Anterior cingulate cortex (tissue), 58 donors: ENCODE measurements at places on chromosomes 1 and 21.

GRCh38 chr1:226646026-226646869 lies 92.8 kb downstream of the ITPKB start:
- no peak for DNase-seq

GRCh38 chr1:5891137-5891536 lies 101.1 kb downstream of the NPHP4 start:
- no peak for DNase-seq

DNA sequence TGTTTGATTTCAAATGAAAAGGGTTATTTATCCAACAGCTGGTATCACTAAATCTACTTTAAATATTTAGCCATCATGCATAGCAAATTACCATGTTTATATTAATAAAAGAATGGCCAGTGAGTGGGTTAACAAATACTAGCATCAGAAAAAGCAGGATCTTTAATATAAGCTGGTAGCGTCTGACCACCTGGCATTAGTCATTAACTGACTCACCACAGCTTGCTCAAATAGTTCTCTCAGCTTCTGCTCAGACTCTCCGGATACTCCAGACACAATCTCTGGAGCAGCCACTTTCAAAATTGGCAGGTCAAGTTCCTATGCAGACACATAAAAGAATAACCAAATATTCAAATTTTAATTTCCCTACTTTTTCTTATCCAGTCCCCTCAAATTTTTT lies 29.6 kb downstream of the NVL start:
- no peak for DNase-seq

- DNase-seq, result no peak
These were observed 6.5 kb downstream of the KCNN3 start for GRCh38 chr1:154863315-154864174.

DNA sequence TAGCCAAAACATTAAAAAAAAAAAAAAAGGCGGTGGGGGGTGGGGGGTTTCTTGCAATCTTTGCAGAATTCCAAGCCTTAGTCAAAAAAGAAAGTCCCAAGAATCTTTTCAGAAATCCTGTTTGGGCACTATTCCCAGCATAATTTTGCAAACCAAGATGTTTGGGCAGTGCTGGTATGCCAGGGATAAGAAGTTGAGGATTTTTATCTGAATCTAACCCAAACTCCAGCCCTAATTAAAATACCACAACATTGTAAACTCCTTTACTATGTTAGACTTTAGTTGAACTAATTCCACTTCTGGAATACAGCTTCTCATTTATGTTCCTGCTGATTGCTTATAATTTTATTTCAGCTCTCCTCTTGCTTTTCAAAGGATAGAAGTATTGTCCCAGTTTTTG lies 504.1 kb upstream of the ADGRL2 start:
- no peak for DNase-seq

- DNase-seq, result no peak
These were observed 95.9 kb upstream of the SGIP1 start for GRCh38 chr1:66438062-66438461.

GRCh38 chr1:63262459-63262770 lies 60.0 kb upstream of the FOXD3 start:
- no peak for DNase-seq

DNA sequence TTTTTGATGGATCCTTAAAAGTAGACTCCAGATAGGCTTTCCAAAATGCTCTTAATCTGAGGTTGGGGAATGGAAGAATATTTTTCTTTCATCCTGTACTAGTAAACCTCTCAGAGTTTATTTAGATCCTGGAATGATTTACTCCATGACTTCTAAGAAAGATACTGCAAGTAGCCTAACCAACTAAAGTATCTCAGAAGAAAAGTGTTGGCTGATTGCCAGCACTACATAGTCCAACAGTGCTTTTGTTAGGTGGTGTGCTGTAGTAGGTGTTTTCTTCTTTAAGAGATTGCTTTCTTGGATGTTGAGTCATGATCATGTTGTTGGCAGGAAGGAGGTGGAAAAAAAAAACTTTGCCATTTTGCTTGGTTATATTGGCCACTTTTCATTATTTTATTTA lies 119.8 kb downstream of the OSBPL9 start:
- no peak for DNase-seq

DNA sequence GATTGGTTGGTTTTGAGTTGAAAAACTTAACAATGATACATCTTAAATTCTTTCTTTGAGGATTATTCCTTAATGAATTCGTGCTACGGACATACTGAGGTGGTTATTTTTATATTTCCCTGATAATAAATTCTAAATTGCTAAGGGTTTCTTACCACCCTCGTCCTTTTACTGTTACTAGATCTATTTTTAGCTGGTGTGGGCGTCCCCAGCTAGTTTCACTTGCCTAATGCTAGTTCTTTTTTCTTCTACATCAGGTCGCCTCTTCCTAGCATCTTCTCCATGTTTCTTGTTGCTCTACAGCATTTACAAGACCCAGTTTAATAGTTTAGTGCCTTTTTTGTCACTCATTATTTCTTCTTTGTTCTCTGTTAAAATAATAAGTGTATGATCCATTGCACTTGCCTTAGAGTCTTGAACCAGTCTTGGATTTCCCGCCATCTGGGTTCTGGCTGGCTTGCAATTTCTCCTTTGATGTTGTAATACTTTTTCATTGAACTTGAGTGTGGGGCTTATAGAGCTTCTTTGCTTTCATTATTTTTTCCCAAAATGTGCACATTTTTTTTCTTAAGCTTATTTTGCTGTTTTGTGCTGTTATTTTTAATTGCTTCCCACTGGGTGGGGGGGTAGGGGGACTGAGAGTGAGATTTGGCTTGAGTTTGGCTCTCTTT lies 677 bp upstream of the HSD11B1 start:
- no peak for DNase-seq

DNA sequence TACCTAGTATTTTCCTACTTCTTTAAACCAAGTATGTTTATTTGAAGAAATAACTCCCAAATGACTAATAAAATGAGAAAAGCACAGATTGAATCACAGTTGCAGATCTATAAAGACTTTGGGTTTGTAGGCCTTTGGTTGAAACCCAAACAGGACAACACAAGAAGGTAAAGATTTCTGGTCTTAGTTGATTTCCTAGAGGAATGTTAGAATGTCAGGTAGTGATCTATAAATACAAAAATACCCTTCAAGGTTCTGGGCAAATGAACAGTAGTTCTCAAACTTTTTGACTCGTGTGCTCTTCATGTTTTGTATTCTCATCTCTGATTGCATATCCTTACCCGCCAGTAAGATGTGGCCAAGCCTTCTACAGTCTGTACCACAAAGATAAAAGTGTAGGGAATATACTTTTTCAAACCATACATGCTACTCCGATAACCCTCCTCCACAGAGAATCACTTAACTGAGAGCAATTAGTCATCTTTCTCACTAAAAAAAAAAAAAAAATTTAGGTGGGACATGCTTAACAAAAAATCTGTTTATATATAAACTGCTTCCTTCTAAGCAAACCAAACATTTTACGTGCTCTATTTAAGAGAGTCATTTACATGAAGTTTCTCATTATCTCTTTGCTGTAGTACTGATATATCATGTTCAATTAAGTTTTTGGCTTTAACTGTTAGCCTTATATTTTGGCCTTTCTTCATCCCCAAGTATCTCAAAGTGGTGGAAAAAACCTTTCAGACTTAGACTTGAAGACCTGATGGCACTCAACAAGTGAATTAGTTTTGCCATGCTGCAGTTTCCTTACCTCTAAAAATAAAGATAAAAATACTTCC lies 36.0 kb downstream of the CNIH4 start:
- no peak for DNase-seq

- DNase-seq, result no peak
These were observed 19.5 kb downstream of the USP24 start for GRCh38 chr1:55195521-55196233.

- peak; percentile 45 for DNase-seq
These were observed 51.9 kb downstream of the LRRN2 start for GRCh38 chr1:204633665-204634064.

DNA sequence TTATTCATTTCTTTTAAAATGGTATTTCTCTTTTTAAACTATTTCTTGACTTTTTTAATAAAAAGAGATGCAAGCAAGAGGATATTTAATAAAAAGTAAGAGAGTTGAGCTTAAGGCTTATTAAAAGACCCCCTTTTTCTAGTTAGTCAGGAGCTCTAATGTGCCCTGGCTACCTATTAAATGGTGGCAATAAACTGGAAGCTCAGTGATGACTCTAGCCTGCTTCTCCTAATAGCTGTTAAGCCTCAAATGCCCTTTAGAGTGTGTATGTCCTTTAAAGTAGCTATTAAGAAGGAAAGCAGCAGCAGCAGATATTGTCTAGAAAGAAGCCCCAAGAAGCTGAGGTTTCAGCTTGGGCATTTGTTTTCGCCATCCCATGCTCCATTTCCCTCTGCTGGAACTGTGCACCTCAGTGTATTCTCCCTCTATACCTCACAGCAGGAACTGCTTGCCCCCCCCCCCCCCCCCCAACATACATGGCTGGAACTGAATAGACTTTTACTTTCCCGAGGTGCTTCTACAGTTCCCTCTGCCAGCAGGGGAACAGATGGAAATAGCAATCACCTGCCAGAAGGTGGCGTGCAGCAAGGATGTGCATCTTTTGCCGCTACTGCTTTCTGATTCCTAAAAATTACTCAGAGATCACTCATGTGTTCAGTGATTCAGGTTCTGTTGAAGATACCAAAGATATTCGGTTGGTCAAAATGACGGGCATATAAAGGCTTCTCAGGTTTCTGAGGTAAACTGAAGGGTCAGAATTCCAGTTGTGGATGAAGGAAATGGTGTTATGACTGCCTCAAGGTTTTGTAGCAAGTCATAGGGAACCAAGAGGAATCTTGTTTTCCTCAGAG lies 2.5 kb downstream of the RGS4 start:
- DNase-seq, result no peak

GRCh38 chr1:15386164-15386749 lies 23.4 kb upstream of the EFHD2 start:
- peak; percentile 51 for DNase-seq

- no peak for DNase-seq
These were observed 29.4 kb downstream of the MIER1 start for GRCh38 chr1:66954208-66954607.

DNA sequence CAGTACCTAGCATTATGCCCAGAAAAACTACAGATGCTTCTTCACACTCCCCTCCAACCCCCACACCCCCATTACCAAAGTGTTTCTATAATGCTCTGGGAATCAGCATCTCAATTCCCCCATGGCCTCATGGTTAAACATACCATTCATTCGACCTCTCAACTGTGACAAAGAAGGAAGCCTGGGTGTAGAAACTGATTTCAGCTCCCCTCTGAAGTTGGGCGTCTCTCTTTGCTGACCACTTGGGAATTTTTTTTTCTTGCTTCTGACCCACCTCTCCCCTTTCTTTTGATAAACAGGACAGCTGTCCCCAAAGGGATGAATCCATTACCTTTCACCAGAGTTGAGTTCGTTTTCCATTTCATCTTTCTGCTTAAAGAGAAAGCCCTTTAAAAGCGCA lies 116.4 kb upstream of the HOOK1 start:
- DNase-seq, result no peak

DNA sequence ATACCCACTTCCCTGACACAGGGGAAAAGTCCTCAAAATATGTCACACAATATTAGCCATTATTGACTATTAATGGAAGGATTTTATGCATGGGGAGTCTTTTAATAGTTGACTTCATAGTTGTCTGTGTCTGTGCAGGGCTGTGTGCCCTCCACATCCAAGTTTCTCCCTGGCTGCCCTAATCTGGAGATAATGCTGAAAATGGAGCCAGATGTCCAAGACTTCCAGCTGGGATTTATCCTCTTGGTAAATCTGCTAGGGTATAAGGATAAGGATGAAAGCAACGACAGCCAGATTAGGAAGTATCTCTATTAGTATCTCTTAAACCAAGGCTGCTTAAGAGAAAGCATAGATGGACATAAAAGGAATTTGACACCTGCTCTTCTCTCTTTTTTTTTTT lies 42.1 kb downstream of the CDK18 start:
- no peak for DNase-seq

- DNase-seq, result no peak
These were observed 27.7 kb upstream of the LY9 start for GRCh38 chr1:160768295-160768657.

DNA sequence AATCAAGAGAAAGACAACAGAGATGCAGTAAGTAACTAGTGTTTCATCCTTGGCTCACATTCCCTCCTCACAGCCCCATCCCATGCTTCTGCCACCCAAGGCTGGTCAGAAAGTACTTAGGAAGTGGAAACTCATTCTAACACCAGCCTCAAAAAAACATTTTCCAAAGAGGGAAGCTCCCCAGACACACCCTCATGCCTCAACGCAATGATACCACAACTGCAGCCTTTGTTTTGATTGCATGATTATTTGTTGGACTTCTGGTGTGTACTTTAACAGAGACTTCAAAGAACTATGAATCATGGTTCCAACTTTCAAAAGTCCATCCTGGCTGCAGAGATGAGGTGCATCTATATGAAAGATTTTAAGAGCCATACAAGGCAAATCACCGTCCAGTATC lies 45.2 kb upstream of the KCNA3 start:
- no peak for DNase-seq

- DNase-seq, result no peak
These were observed 4.0 kb downstream of the H3-3A start for GRCh38 chr1:226066415-226067078.

DNA sequence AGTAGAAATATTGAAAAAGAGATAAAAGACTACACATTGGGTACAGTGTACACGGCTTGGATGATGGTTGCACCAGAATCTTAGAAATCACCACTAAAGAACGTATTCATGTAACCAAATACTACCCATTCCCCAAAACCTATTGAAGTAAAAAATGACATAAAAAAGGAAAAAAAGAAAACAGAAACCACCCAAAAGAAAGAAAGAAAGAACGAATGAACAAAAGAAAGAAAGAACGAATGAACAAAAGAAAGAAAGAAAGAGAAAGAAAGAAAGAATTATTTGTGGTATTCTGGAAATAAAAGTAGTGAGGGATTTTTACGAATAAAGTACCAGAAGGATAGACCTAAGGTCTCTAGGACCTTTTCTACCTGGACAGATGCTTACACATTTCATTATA lies 42.1 kb downstream of the PHACTR4 start:
- no peak for DNase-seq

- no peak for DNase-seq
These were observed 102.5 kb upstream of the COA6 start for GRCh38 chr1:234270581-234271242.

DNA sequence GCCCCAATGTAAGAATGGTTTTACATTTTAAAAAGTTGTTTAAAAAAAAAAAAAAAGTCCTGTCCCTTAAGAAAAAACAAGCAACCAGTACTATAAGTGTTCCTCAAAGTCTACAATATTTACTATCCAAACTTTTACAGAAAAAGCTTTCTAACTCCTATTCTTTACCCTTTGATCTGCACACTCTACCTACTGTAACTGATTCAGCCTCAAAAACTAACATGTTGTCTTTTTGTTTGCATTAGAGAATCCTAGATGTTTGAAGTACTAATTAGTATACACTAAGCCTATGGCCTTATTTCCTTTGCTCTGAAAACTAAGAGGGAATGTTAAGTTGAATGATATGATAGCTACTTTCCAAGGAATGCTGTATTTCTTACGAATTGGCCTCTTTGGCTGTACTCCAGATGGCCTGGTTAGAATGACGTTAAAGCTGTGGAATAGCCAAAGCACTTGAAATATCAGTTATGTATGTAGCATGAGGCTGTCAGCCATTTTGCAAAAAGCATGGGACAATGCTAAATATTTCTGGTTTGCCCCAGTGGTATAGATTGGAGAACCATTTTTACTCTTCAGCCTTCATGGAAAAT lies 234.8 kb downstream of the GPR52 start:
- DNase-seq, result no peak

GRCh38 chr1:223796210-223796609 lies 49.5 kb downstream of the TP53BP2 start:
- no peak for DNase-seq

GRCh38 chr1:236706183-236706582 lies 19.9 kb downstream of the ACTN2 start:
- no peak for DNase-seq

- DNase-seq, result no peak
These were observed 30.8 kb downstream of the TRIM67 start for GRCh38 chr1:231192620-231193163.
